ENCODE measurements at places on chromosomes 1 and 21.

- no peak for DNase-seq
Measured at GRCh38 chr1:225361176-225361575, 66.7 kb downstream of the LBR start.

DNA sequence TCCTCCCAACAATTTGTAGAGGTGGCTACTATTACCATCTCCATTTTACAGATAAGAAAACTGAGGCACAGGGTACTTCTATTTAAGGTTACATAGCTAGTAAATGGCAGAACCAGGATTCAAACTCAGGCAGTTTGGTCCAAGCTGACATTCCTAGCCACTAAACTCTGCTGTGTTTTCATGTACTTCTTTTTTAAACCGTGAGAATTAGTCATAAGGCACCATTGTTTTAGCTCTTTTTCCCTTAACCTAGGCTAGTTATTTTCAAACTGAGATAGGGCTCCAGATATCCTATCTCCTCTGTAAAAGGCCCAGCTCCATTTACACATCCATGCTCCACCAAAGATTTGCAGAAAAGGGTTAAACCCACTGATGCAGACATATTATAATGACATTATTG, 92.9 kb downstream of the PTPN14 start:
- DNase-seq: no peak

GRCh38 chr1:94532077-94532476, 9.5 kb downstream of the F3 start:
- DNase-seq: no peak

DNA sequence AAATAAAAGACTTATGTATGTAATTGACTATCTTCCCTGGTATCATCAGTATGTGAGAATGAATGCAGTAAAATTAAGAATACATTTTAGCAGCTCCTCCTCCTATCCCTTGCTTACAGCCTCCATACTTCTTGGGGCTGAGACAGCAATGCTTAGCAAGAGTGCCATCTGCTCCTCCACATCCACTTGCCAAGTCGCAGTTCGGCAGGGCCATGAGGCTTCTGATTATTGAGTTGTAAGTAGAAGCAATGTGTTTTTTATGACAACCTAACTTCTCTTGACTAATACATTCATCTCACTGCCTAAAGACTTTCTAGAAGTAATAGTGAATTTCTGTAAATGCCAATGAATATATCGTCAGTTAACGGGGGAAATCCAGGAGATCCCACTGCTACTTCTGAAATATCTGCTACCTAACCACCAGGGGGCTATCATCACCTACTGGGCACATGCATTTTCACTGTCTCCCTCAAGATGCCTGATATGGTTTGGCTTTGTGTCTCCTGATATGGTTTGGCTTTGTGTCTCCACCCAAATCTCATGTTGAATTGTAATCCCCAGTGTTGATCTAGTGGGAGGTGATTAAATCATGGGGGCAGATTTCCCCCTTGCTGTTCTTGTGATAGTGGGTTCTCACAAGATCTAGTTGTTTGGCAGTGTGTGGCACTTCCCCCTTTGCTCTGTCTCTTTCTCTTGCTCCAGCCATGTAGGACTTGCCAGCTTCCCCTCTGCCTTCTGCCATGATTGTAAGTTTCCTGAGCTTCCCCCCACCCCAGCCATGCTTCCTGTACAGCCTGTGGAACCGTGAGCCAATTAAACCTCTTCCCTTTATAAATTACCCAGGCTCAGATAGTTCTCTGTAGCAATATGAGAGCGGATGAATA, 59.6 kb downstream of the EXTL2 start:
- no peak for DNase-seq

- no peak for DNase-seq
Measured at GRCh38 chr1:53913352-53914033, 19.5 kb downstream of the DIO1 start.

- DNase-seq: no peak
Measured at GRCh38 chr1:110225212-110225611, 15.1 kb downstream of the KCNC4 start.

- DNase-seq: no peak
Measured at GRCh38 chr21:45109831-45110492, 35.6 kb downstream of the ADARB1 start.

DNA sequence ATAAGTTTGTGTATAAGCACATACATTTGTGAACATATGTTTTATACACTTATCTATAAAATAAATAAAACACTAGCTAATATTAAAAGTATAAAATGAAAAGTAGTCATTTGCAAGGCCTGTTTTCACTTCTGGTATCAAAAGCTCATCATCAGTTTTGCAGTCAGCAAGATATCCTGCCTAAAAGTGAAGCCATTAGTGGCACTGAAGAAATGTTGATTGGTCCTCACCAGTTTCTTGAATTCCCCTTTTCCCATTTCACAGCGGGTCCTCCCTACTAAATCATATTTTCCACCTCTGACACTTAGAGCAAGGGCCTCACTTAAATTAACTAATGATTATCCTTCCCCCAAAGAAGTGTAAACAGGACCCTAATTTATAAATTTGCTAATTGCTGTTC, 6.7 kb downstream of the TBX15 start:
- DNase-seq: no peak

- DNase-seq: no peak
Measured at GRCh38 chr1:65965112-65965996, 172.7 kb downstream of the PDE4B start.

GRCh38 chr1:66617362-66618184, 83.6 kb downstream of the SGIP1 start:
- no peak for DNase-seq

DNA sequence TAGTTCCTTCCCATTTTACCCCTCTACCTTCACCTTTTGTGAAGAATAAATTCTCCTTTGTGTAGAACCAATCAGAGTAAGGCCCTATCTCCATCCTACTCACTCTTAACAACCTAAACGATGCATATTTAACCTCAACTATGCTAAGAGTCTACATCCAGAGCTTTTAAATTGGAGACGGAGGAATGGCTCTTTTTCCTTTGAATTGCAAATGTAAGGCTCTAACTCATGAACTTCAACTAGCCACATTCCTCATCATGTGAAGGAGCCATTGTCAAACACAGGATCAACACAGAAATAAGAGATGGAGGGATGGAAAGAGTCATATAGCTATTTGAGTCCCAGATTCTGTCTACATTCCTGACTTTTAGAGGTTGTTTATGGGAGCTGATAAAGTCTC, 18.2 kb downstream of the DEPDC1 start:
- no peak for DNase-seq

DNA sequence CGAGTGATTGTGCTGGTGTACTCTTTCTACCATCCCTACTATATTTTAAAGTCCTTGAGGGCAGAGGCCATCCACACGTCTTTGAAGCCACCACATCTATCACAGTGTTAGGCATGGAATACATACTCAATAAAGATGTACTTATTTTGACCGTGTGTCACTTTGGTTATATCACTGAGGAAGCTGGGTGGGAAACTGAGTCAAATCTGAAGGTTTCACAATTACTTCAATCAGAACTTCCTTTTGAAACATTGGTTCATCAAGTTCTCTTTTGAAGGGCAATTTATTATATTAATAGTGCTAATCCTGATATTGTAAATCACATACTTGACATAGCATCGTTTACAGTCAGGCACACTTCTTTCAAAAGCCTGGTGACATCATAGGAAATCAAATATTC, 53.3 kb upstream of the ATP1B1 start:
- no peak for DNase-seq

- DNase-seq: no peak
Measured at GRCh38 chr1:99535470-99536164, 110.3 kb upstream of the PALMD start.

DNA sequence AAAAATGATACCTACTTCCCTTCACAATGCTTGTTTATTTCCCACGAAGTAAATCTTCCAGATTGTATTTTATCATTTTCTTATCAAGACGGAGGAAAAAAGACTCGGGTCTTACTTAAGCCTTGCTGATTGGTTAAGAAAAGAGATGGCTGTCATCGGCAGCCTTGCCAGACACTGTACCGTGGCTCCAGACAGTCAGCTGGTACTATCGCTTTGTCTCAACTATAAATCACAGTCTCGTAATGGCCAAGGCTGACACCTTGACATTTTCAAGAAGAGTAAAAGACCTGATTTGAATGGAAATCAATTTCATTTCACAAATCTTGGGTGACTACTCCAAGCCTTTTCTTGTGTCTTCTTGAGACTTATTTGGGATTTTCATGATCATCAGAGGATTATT, 868.0 kb downstream of the USP25 start:
- DNase-seq: no peak

DNA sequence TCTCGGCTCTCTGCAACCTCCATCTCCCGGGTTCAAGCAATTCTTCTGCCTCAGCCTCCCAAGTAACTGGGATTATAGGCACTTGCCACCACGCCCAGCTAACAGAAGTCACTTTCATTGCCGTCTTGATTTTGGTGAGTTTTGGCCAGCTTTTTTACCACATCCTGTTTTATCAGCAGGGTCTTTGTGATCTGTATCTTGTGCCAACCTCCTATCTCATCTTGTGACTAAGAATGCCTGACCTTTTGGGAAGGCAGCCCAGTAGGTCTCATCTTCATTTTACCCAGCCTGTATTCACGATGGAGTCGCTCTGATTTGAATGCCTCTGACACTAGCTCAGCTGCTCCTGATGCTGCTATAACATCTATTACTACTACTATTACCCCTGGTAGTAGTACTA, 46.8 kb upstream of the BARHL2 start:
- no peak for DNase-seq

DNA sequence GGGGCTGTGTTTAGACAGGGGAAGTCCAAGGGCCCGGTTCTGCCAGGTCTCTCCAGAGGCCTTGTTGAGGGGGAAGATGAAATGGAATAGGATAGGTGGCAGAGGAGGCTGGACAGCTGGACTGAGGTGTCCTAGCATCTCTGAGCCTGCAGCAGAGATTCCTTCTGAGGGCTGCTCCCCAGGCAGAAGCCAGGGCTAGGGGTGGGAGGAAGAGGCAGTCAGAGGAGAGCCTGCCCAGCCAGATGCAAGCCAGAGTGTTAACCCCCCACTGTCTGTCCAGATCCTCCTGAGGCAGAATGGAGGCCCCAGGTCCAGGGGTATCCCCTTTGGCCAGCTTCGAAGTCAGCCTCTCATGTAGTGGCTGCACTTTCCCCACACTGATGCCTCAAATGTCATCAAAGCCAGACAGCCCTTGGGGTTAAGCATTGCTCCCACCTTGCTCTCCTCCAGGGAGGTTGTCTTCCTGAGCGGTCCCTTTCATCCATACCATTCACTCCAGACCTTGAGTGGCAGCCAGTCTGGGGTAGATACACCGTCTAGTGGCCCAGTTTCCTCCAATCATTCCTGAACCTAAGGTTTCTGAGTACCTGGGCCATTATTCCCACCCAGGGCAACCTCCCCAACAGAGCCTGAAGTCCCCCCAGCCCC, 1.7 kb downstream of the CSF1 start:
- DNase-seq: no peak

Data from effector CD4-positive, alpha-beta T cell (primary cell).